Ovary (tissue), 10 donors: ENCODE measurements at places on chromosomes 1 and 21. TPM values are rescaled to one million over a fixed set of nuclear protein-coding genes. Genes with fewer than 3 reads are reported as not detected.

- no peak overlapping the region for H3K4me3 ChIP-seq
- H3K27ac ChIP-seq = no peak overlapping the region
- no peaks in the 10 kb centered on the region for H3K36me3 ChIP-seq
- no peaks in the 10 kb centered on the region for H3K4me1 ChIP-seq
- DNase-seq = no peak
- H3K27me3 ChIP-seq = no peaks in the 10 kb centered on the region
These were observed 2.0 kb downstream of the NPL start for GRCh38 chr1:182791281-182792179.

- peak within 1 kb of the TSS; percentile 27 for H3K4me3 ChIP-seq
- H3K36me3 ChIP-seq = no peaks in the 10 kb centered on the region
- H3K27ac ChIP-seq = peak within 1 kb of the TSS; percentile 33
- DNase-seq = peak; percentile 95
- H3K4me1 ChIP-seq = peaks cover 12% of the 10 kb centered on the region
- H3K27me3 ChIP-seq = no peaks in the 10 kb centered on the region
These were observed at the start of gene ACOT11 for GRCh38 chr1:54547601-54548388. Gene ACOT11 (plus strand): TSS chr1:54548228. CDS start chr1:54548310, 82 bp downstream.

DNA sequence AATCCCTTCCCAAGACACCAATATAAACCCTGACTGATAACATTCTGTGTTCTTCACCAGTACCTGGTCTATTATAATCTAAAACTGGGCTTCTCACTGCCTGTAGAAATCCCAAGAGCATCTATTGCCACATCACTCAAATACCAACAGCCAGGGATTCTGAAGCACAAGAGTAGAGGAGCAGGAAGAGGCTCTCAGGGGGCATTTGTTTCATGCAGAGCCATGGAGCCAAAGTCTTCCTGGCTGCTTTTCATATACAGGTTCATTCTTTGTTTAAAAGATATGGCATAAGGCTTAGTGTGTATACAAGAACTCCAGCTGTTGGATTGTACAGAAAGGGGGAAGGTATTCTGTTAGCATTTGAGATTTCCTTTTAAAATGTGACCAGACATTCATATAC lies 38.2 kb upstream of the USH2A start:
- H3K27me3 ChIP-seq = no peaks in the 10 kb centered on the region
- H3K4me3 ChIP-seq = no peak overlapping the region
- no peak overlapping the region for H3K27ac ChIP-seq

DNA sequence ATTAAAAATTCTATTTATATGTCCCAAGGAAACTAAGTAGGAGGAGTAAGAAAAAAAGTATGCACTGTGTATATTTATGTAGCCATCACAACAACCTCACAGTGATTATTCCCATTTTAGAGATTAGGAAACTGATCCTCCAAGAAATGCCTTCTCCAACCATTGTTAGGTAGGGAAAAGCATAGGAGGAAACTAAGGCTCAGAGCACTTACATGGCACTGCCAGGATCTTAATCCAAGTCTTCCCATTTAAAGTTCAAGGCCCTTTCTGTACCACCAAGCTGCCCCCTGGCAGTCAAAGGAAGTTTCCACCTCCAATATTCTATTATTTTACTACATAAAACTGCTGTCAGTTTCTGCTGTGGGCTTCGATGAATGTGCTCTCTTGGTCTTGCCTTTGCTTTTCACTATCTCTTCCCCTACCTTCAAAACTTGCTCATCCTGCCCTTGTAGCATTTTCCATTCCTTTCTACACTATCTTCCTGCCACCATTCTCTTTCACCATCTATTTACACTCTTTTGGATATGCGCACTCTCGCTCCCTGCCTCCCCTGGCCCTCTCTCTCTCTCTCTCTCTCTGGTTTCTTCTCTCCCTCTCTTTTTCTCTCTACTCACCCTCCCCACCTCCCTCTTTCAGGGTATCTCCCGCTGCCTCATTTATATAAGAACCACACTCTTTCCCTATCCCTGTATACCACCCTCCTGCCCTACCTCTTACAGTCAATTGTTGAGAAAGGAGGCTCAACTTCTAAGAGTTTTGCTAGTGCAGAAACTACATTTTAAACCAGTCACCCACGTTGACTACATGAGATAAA lies 34.0 kb downstream of the PUM1 start:
- no peak for DNase-seq
- no peak overlapping the region for H3K27ac ChIP-seq
- no peak overlapping the region for H3K4me3 ChIP-seq
- no peaks in the 10 kb centered on the region for H3K27me3 ChIP-seq

GRCh38 chr1:47841356-47841755 lies 155.8 kb downstream of the TRABD2B start:
- DNase-seq = no peak
- H3K27me3 ChIP-seq = no peaks in the 10 kb centered on the region
- no peaks in the 10 kb centered on the region for H3K4me1 ChIP-seq
- H3K4me3 ChIP-seq = no peak overlapping the region
- H3K36me3 ChIP-seq = no peaks in the 10 kb centered on the region

GRCh38 chr1:15858672-15859372 lies 11.3 kb downstream of the SPEN start:
- H3K36me3 ChIP-seq = no peaks in the 10 kb centered on the region
- no peak overlapping the region for H3K4me3 ChIP-seq
- H3K27me3 ChIP-seq = no peaks in the 10 kb centered on the region
- peaks cover 9% of the 10 kb centered on the region for H3K4me1 ChIP-seq
- no peak for DNase-seq

DNA sequence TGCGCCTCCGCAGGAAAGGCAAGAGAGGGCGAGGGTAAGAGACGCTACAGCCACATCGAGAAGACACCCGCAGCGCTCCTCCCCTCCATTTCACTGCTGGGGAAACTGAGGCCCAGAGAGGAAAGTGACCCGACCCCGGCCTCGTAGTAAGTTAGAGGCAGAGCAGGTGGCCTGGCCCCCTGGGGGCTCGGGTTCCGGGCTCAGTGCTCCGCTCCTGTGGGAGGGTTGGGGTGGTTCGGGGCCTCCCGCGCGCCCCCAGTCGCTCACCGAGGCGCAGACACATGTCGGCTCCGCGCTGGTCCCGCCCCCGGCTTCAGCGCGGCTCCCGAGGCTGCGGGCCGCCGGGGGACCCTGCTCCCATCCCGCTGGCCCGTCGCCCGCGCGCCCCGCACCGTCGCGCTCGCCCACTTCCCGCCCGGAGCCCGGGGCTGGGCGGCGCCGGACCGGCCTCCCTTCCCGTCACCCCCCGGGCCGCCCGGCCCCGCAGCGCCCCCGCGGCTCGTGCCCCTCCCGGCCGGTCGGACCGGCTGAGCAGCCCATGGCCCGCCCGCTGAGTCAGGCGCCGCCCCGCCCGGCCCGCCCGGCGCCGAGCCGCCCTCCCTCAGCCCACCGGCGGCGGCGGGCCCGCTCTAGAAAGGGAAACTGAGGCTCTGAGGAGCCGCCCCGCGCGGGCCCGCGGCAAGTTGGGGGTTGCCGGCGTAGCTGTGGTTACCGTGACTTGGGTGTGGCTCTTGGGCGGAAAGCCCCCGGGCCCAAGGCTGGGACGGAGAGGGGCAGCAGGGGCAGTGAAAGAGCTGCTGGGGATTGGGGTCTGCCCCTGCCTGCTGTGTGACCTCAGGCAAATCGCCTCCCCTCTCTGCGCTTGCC lies at the start of gene TMEM54:
TSS of gene TMEM54 (minus strand) at position 434 of the 867 bp plus-strand sequence. CDS start at position 283, 151 bp downstream.
- H3K27ac ChIP-seq = no peak within 1 kb of the TSS
- no peaks in the 10 kb centered on the region for H3K36me3 ChIP-seq
- H3K4me1 ChIP-seq = no peaks in the 10 kb centered on the region

DNA sequence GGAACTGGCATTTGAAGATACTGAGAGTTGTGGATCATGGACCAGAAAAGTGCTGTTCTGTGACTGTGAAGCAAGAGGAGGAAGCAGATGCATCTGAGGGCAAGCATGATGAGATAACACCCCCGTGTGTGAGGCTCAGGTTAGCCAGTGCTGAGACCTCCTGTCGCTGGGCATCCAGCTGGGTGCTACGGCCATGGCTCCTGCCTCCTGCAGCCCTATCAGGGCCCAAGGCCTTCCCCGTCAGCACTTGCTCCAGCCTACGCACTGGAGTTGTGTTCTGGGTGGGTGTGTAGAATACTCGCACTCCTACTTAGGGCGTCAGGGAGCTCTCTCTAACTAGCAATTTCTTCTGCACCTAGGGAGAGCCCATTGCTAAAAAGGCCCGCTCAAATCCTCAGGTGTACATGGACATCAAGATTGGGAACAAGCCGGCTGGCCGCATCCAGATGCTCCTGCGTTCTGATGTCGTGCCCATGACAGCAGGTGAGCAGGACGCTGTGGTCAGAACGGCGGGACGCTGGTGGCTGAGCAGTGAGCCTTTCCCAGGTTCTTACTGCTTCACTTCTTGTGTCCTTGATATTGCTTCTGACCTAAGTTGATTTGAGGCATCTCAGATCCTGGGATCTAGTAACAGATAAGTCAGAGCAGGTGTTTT lies 6.5 kb downstream of the PPIE start:
- no peak for DNase-seq
- no peaks in the 10 kb centered on the region for H3K4me1 ChIP-seq
- no peaks in the 10 kb centered on the region for H3K27me3 ChIP-seq
- H3K27ac ChIP-seq = no peak overlapping the region
- no peaks in the 10 kb centered on the region for H3K36me3 ChIP-seq

Gene NES
- total RNA-seq = 28.6 TPM

Gene ANGPTL3
- total RNA-seq = not detected

Gene ACKR1
- 38.6 TPM for total RNA-seq

Gene LHX8
- not detected for total RNA-seq
